ENCODE measurements at places on chromosomes 13 and 19. TPM values are rescaled to one million over a fixed set of nuclear protein-coding genes. Genes with fewer than 3 reads are reported as not detected.

Gene BEST2
- not detected for total RNA-seq

Gene SRRM5
- 0.84 TPM for total RNA-seq

Gene KCNRG
- 0.42 TPM for total RNA-seq

Gene SMIM7
- 74.0 TPM for total RNA-seq

Gene DIRAS1
- total RNA-seq = 4.3 TPM

Gene IGFL2
- 0.83 TPM for total RNA-seq

Gene CEACAM3
- not detected for total RNA-seq

Gene ZNF14
- total RNA-seq = 1.9 TPM

Gene ZIC5
- 3.5 TPM for total RNA-seq

Gene MEDAG
- 0.23 TPM for total RNA-seq

Measured in A549 treated with RU486 at 1 μM for 4 hours (cell line).